Activated T-cell treated with anti-CD3 and anti-CD28 coated beads for 4 hours (primary cell): ENCODE measurements at places on chromosomes 12 and 14.

GRCh38 chr12:61422786-61423185, 837.4 kb upstream of the USP15 start:
- DNase-seq, result no peak

DNA sequence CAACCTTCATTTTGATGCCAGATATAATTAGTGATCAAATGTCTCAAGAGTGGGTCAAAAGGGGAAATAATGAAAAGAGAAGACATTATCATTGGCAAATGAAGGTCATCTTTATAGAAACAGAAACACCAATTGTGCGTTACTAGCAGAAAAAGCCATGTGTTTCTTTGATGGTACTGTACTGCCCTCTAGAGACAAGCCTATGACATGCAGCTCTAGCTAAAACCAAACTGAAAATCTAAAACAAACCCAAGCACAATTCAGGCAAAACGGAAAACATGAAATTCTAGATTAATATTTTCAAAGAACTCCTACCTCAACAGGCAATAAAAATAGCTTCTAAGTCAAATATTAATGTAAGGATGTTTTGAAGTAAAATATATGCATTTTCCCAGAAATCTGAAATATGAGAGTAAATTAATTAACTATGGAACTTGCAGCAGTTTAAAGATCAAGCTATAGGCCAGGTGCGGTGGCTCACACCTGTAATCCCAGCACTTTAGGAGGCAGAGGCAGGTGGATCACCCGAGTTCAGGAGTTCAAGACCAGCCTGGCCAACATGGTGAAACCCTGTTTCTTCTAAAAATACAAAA, 115.4 kb downstream of the KLHL28 start:
- DNase-seq, result no peak

GRCh38 chr14:54455363-54455762, 14.2 kb upstream of the CNIH1 start:
- DNase-seq, result no peak

- DNase-seq, result peak; percentile 9
Observed at GRCh38 chr12:119990382-119990874, 1.4 kb downstream of the BICDL1 start.

DNA sequence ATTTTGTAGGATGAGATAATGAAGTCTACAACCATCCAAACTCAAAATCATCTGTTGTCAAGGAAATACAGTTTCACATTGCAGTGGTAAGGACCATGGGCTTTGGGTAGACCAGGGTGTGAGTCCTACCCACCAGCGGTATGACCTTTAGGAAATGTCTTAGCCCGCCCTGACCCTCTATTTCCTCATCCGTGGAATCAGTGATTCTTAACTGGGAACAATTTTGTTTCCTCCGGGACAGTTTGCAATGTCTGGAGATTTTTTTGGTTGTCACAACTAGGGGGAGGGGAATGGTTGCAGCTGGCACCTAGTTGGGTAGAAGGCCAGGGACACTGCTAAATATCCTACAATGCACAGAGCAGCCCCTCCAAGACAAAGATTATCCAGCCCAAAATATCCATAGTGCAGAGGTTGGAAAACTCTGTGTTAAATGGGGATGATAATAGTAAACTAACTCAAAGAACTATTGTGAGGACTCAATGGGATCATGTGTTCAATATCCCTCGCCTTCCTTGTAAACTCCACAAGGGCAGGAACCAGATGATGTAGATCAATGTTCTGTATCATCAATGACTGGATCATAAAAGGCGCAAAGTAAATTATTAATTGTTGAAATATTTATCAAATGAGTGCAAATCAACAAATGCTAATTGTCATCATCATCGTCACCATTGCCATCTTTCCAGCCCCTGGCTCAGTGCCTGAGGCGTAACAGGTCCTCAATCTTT, 15.7 kb upstream of the IFT81 start:
- DNase-seq, result no peak

- no peak for DNase-seq
Observed at GRCh38 chr12:4045786-4046494, 172.7 kb upstream of the PARP11 start.

- DNase-seq, result no peak
Observed at GRCh38 chr14:97838986-97839385, 1041.8 kb downstream of the VRK1 start.

- no peak for DNase-seq
Observed at GRCh38 chr12:122227341-122227740, 1.5 kb upstream of the DIABLO start.

- no peak for DNase-seq
Observed at GRCh38 chr12:131097202-131098177, 143.8 kb downstream of the ADGRD1 start.

GRCh38 chr14:55271572-55272298, 514 bp downstream of the FBXO34 start:
- peak; percentile 21 for DNase-seq

GRCh38 chr12:30218073-30218472, 434.3 kb upstream of the TMTC1 start:
- DNase-seq, result no peak

GRCh38 chr14:60245380-60246177, 3.4 kb upstream of the PPM1A start:
- no peak for DNase-seq

DNA sequence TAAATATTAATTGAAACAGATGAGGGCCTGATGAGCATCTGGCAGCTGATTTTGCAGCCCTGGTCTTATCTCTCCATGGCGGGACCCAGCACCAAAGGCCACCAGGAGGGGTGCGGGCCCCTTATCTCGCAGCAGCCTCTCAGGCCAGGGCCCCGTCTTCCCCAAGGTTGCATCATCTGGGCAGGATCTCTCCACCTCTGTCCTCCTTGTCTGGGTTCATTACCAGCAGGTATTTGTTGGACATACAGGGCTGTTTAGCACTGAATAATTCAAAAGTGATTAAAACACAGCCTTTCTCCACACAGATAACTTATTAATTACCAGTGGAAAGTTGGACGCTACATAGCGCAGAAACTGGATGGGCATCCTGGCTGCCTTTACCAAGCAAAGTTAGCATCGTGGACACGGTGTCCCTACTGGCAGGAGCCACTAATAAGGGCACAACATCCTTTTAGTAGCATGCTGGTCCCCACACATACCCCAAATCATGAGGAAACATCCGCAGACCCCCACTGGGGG, 25.8 kb downstream of the TMEM120B start:
- no peak for DNase-seq

DNA sequence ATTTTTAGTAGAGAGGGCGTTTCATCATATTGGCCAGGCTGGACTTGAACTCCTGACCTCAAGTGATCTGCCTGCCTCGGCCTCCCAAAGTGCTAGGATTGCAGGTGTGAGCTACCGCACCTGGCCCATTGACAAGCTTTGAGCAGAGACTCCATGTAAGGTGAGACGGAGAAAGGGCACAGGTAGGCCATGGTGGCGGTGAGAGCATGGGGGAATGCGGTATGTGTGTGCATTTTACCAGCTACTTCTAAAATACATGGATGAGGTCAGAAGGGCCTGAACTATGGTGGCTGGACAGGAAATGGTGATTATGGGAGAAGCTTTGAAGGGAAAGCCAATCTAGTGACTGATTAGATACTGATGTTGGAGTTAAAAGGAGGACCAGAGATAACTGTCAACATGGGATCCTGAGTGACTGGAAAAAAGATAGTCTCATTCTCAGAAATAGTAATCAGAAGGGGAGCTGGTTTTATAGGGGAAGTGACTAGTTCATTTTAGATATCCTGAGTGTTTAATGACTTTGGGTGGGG, 21.9 kb upstream of the PTPRB start:
- no peak for DNase-seq

GRCh38 chr12:52295663-52296062, 4.3 kb upstream of the KRT81 start:
- DNase-seq, result no peak

DNA sequence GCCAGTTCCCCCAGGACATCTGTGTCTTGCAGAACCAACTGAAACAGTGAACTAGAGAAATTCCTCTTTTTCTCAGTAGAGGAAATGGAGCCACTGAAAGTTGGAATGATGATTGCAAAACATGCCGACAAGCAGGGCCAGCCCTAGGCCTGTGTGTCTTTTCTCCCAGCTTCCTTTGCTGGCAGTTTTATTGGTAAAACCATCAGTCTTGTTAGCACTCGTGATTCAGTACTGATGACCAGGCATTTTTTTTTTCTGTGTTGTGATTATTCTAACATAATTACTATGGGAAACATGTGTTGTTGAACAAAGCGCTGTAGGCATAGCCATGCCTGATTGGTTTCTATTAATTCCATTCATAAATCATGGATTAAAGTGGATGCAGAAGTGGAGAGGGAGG, 620.7 kb downstream of the AACS start:
- DNase-seq, result no peak

GRCh38 chr12:1668833-1669543, 21.9 kb upstream of the ADIPOR2 start:
- DNase-seq, result no peak

- DNase-seq, result no peak
Observed at GRCh38 chr14:94050231-94050880, 24.2 kb downstream of the OTUB2 start.

DNA sequence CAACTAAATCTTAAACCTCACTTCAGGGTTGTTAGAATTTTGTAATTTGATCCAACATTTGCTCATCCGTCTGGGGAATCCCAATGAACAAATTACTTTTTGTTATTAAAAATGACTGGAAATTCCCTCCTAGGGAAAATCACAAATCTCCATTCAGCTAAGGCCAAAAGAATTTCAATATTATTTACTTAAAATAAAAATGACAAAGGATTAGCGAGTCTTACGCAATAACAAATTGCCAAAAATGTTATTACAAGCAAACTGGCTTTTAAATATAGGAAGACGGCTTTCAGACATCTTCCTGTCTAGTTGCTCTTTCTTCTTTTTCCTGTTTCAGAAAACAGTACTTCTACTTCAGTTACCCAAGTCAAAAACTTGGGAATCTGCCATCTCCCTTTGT, 92.4 kb upstream of the TSPAN8 start:
- DNase-seq, result no peak

- DNase-seq, result no peak
Observed at GRCh38 chr14:21098892-21099595, 589 bp upstream of the ZNF219 start.

GRCh38 chr12:68221497-68221896, 4.1 kb downstream of the IL26 start:
- no peak for DNase-seq

- no peak for DNase-seq
Observed at GRCh38 chr14:58725226-58725625, 87.5 kb downstream of the DACT1 start.

GRCh38 chr14:34049790-34050189, 98.9 kb upstream of the EGLN3 start:
- no peak for DNase-seq

DNA sequence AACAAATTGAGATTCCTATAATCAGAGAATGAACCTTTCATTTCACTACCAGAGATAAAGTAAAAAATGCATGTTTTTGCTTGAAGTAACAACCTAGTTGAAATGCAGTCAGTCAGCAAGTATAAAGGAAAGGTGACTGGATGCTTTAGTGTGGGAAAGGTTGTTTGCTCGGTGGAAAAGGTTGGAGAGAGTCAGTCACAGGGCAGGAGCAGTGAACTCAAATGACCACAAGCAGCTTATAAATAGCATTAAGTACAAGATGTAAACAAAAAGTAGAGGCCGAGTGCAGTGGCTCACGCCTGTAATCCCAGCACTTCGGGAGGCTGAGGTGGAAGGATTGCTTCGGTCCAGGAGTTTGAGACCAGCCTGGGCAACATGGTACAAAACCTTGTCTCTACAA, 98.1 kb upstream of the FGD4 start:
- DNase-seq, result no peak

GRCh38 chr12:129074379-129074778, 221.1 kb downstream of the GLT1D1 start:
- DNase-seq, result no peak

GRCh38 chr14:96094211-96094610, 55.0 kb downstream of the C14orf132 start:
- no peak for DNase-seq

DNA sequence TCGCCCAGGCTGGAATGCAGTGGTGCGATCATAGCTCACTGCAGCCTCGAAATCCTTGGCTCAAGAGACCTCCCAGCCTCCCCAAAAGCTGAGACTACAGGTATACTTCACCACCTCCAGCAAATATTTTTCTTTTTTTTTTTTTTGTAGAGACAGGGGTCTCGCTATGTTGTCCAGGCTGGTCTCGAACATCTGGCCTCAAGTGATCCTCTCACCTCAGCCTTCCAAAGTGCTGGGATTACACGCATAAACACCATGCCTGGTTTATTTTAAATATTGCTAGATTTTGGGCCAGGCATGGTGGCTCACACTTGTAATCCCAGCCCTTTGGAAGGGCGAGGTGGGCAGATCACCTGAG, 26.7 kb upstream of the UBC start:
- DNase-seq, result no peak

- DNase-seq, result peak; percentile 29
Observed at GRCh38 chr12:6460751-6461371, 9.0 kb downstream of the TAPBPL start.

DNA sequence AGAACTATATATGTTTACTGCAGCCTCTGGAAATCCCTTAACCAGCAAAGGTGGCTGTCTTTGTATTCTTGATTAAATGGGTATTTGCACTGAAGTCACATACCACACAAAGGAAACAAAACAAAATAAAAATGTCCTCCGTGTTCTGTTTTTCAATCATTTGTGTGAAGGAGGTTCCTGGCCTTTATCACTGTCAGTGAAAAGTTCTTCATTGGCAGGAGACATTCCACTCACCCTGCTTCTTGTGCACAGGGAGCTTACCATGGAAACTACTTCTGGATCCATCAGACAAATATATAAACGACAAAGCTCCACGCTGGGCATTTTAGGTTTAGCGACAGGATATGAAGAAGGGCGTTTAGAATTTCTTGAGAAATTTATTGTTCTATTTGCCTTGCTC, 5.7 kb upstream of the NKX2-8 start:
- no peak for DNase-seq

GRCh38 chr12:24034160-24034559, 84.7 kb upstream of the SOX5 start:
- no peak for DNase-seq

DNA sequence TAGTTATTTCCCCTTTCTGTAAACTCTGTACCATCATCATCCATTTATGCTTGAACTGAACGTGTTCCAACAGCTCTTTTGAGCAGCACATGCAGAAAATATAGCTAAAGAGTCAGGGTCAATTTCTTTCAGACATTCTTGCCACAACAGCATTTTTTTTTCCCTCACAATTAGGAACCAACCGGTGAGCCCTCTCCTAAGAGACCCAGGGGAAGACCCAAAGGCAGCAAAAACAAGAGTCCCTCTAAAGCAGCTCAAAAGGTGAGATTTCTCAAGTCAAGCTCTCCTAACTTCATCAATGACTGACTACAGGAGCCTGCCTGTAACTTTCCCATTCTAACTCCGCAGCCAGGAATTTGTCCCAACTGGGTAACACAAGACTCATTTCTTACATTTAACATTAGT, 3.5 kb downstream of the HMGA2 start:
- no peak for DNase-seq

DNA sequence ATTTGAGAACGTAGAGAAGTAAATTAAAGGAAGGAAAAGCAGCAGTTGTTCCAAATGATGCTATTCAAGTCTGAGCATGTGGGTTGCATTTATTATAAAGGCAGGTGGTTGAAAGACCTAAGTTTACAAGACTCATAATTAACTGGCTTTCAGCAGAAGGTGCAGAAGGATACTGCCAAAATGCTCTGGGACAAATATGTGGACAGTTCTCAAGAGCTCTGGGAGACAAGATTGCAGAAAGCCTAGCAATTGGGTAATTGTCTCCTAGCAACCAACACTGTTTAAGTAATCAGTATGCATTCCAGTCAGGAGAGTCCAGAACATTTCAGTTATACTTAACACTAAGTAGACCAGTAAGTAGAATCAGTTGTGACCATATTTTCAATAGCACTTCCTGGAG, 131.5 kb downstream of the GPR135 start:
- DNase-seq, result no peak

GRCh38 chr12:6182279-6182898, 17.8 kb upstream of the CD9 start:
- DNase-seq, result no peak
